Tibial nerve (tissue), 4 donors: ENCODE measurements at places on chromosomes 7 and 10.

DNA sequence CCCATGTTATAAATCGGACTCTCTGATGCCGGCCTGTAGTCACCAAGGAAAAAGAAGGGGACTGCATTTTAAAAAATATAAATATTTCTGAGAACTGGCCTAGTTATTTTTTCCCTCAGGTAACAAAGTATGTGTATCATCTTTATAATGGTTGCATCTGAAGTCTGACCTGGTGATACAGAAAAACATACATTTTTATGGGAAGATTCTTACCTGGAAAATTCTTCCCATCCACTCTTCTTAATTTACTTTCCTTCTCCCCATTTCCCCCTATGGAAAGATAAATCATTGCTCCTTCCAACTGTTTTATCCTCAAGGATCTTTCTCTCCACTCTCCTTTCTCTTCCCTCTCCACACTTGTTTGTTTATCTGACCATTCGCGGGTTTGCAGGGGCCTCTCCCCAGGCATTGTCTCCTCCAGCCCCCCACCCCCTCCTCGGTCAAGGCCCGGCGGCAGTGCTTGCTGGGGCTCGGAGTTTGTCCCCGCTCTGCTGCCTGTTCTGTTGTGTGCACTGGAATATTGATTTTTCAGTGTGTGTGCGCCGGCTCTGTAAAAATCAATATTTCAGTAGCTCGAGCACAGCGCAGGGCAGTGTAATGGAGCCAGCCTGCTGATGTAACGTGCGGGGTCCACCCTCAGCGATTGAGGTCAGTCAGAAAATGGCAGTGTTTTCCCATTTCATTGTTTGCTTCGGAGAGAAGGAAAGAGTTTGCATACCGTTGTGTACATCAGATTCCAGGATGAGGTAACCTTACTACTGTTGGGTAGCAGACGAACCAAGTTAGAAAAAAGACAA lies 199.5 kb upstream of the NFE2L3 start:
- DNase-seq, result no peak

GRCh38 chr7:29891766-29892165 lies 85.5 kb downstream of the WIPF3 start:
- no peak for DNase-seq

DNA sequence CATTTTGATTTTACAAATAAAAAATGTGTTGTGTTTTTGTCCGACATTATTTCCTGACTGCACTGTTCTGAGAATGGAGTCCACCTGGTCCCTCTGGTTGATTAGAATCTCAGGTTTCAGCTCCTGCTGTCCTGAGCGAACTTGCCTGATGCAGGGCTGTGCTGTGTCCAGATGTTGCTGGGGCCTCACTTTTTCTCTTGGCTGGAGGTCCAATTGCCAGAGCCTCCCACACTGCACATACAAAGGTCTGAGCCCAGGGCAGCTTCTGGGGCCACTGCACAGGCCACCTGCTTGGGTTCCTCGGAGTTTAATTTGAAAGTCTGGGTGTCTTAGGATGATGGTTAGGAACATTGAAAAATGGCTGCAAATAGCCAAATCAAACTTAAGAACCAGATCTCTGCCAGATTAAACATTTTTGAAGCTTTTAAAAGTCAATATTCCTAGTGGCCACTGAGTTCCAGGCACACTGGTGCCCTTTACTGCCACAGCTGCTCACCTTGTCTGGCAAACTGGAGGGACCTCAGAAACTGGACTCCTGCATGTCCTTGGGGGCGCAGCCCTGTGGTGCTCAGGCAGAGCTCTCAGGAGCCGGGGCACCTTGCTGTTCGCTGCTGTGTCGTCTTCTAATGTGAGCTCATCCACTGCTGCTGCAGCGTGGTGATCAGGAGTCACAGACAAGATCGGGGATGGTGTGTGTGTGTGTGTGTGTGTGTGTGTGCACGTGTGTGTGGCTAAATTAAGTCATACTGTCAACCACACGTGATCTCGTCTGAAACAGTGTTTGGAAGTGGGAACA lies 75.0 kb downstream of the WDR37 start:
- DNase-seq, result no peak

- DNase-seq, result no peak
Observed at GRCh38 chr7:17506095-17506494, 207.6 kb downstream of the AHR start.

DNA sequence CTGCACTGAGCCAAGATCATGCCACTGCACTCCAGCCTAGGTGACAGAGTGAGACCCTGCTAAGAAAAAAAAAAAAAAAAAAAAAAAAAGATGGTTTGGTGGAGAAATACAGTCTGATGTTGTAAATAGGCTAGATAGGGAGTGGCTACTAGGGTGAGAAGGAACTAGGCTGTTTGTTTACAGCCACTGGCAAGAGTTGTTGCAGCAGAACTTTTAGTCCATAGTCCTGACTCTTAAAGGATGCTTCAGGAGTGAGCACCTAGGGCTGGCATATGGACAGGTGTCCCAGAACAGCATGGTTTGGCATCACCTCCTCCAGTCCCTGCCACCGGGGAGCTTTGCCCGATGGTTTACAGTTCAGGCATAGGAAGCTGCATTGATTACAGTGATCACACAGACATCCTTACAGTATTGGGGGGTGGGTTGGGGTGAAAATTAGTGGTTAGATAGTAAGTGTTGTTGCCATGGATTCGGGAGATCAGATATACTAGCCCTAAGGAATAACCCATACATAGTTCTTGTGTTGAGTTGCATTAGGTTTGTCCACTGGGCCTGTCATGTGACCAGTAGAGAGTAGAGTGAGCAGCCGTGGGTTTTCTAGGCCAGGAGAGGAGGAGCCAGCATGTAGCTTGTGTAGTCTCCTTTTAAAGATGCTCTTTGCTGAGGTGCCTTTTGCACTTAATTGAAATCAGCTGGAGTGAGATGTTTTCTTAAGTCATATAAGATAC lies 35.9 kb downstream of the ZRANB1 start:
- DNase-seq, result no peak

DNA sequence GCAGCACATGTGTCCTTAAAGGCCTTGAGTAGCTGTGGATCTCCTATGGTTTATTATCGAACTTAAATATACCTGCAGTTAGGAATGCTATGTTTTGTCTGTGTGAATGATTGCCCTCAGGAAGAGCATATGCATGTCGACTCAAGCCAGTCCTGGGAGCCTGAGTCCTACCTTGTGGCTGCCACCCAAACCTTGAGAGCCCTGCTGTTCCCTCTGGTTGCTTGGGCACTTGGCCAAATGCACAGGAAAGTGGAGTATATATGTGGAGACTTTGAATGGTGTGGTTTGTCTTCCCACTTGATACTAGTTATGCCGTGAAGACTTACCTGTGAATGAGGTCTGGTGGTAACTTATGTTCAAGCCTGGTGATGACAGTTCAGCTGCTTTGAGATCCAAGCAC lies 409.8 kb downstream of the LRMDA start:
- no peak for DNase-seq

DNA sequence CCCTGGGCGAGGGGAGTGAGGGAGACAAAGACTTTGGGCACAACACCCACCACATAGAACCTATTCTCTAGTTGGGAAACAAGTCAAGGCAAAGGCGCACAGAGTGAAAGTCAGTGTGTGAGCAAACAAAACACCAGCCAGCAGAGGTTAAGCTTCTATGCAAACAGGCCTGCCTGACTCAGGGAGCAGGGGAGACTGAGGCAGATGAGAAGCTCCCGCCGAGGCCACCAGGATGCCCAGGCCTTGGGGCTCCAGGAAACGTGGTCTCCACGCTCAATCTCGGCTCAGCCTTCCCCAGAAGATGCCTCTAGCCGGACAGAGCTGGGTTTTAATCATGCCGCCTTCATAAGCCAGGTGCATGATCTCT lies 74.1 kb upstream of the KCNMA1 start:
- DNase-seq, result no peak

- DNase-seq, result no peak
Observed at GRCh38 chr10:58742141-58742540, 229.5 kb downstream of the BICC1 start.

GRCh38 chr10:25747084-25747483 lies 186.9 kb upstream of the MYO3A start:
- no peak for DNase-seq

- DNase-seq, result no peak
Observed at GRCh38 chr7:29243910-29244655, 49.5 kb downstream of the CHN2 start.

GRCh38 chr10:123139521-123140163 lies 3.9 kb downstream of the HMX3 start:
- DNase-seq, result no peak

GRCh38 chr10:74282151-74282847 lies 131.3 kb downstream of the ADK start:
- DNase-seq, result no peak

- no peak for DNase-seq
Observed at GRCh38 chr7:37510043-37510634, 61.5 kb upstream of the ELMO1 start.

DNA sequence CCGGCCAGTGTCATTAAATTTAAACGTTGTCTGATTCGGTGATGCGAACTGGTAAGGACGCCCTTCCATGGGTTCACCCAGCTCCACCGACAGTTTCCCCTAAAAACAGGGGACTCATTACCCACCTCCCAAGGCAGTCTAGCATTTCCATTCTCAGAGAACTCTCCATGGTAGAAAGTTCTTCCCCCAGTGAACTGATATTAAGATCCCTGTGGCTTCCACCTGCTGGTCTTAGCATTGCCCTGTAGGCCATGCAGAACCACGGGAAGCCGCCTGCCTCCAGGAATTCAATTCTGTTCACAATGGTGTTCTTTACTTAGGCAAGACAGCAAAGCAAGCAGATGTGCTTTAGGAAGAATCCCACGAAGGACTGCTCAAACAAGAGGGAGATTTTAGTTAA lies 128.9 kb upstream of the NANOS1 start:
- DNase-seq, result no peak

DNA sequence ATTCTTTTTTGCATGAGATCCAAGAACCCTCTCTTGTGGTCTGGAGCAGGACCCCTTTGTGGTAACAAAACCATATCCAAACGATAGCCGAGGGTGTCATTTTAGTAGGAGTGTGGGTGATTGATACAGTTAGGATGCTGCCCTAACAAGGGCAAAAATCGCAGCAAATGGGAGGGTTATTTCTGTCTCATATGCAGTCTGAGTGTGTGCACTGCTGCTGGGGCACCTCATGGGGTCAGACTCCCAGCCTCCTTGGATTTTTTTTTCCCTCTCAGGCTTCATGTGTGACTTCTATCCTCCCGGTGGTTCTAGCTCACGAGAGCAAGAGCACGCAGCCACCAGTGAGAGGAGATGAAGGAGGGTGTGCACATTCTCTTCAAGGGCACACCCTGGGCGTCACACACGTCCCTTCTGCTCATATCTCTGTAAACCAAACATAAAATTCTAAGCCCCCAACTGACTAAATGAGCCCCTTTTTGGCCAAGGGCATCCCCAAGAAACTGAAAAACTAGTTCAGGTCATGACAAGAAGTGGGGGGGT lies 28.6 kb upstream of the IL15RA start:
- no peak for DNase-seq

DNA sequence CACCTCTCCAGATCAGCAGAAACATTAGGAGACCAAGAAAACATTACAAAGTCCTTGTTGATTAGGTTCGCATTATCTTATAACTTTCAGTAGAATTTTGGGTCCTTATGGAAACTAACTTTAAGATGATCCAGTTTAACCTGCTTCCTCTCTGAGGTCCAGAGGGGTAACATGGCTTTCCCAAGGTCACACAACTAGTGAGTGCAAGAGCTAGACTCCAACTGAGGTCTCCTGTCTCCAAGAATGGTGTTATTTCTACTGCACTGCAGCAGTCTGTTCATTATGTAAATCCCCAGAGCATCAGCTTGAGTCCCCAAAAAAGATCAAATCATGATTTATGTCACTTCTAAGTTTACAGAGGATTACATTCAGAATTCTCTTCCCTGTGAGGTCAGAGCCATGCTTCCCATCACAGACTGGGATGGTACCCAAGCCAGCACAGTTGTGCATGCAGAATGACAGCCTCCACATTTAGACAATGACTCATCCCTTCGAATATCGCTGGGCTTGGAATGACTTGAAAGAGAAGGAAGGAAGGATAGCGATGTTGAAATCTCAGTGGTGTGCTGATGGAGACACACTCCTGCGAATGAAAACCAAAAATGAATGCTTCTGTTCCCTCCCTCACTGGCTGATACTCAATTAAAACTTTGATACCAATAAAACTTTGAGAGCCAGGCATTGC lies 163.1 kb upstream of the PLXNA4 start:
- no peak for DNase-seq

- no peak for DNase-seq
Observed at GRCh38 chr10:104807581-104808310, 166.7 kb downstream of the SORCS3 start.

- DNase-seq, result no peak
Observed at GRCh38 chr10:51910189-51910588, 210.8 kb upstream of the CSTF2T start.

DNA sequence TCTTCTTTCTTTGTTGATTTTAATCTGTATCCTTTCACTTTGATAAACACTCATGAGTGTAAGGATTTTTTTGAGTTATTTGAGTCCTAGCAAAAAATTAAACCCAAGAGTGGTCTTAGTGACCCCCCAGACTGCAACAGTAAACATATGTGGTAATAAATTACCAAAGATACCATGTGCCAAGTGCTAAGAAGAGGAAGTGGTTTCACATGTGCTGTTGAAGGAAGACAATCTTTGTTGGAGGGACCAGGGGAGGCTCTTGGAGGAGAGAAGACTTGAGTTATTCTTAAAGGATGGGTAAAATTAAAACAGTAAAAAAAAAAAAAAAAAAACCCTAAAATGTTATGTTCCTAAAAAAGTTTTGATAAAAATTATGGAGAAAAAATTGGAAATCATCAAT lies 150.2 kb downstream of the SEC23IP start:
- no peak for DNase-seq

GRCh38 chr7:12403287-12404181 lies at the start of gene VWDE:
TSS of gene VWDE (minus strand) at chr7:12403865. CDS start at chr7:12403716, 149 bp downstream.
- DNase-seq, result no peak

GRCh38 chr7:70415179-70415972 lies 716.6 kb upstream of the GALNT17 start:
- no peak for DNase-seq

- DNase-seq, result no peak
Observed at GRCh38 chr10:76504823-76505222, 1073.4 kb downstream of the LRMDA start.

- DNase-seq, result no peak
Observed at GRCh38 chr7:25884265-25884828, 267.7 kb upstream of the NFE2L3 start.

- no peak for DNase-seq
Observed at GRCh38 chr10:84076540-84077195, 62.6 kb upstream of the GHITM start.

DNA sequence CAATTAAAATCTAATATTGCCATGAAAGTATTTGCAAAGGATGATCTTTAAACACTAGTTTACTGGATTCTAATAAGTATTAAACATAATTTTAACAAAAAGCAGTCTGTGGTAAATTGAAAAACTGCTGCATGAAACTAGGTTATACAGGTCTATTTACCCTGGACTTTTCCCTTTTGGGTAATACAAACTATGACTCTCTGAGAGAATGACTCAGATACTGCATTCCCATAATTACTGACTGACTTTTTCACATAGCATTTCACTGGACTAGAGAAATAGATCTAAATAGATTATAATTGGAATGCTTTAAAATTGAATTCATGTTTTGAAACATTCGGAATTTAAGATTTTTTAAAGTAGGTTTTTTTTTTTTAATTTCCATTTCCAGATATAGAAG lies 395.7 kb downstream of the THSD7A start:
- DNase-seq, result no peak

- DNase-seq, result no peak
Observed at GRCh38 chr7:36985866-36986400, 261.6 kb upstream of the AOAH start.

- no peak for DNase-seq
Observed at GRCh38 chr7:55022002-55022985, 3.5 kb downstream of the EGFR start.
